ENCODE measurements at places on chromosomes 6 and 20.

DNA sequence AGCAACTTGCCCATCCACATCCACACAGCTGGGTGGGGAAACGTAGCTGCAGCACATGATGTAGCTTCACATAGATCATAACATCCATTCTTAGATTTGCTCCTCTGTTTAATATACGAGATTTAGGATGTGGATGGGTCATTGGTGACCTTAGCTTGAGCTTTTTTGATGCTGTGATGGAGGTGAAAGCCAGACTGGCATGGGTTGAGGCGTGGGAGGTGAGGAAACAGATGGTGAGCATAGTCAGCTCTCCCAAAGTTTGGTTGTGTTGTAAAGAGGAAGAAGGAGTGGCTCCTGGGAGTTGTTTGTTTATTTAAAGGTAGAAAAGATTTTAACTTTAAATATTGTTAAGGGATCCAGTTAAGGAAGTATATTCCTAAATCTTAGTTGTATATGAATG lies 5.3 kb downstream of the ARFGEF2 start:
- no peak for DNase-seq

DNA sequence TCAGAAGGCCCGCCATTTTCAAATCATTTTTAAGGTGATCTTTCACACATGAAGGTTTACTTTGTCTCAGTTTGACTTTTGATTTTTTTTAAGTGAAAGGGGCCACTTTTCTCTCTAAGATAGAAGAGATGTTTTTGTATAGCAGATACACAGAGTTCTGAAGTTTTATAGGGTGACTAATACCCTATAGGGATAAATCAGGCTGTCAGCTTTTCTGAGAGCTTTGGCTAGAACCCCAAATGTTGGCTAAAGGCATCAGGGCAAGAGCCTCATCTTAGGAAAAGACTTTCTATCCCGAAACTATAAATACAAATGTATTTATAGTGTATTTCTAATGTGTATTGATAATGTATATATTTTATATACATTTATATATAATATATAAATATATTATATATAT lies 181.4 kb downstream of the TBX18 start:
- no peak for DNase-seq

DNA sequence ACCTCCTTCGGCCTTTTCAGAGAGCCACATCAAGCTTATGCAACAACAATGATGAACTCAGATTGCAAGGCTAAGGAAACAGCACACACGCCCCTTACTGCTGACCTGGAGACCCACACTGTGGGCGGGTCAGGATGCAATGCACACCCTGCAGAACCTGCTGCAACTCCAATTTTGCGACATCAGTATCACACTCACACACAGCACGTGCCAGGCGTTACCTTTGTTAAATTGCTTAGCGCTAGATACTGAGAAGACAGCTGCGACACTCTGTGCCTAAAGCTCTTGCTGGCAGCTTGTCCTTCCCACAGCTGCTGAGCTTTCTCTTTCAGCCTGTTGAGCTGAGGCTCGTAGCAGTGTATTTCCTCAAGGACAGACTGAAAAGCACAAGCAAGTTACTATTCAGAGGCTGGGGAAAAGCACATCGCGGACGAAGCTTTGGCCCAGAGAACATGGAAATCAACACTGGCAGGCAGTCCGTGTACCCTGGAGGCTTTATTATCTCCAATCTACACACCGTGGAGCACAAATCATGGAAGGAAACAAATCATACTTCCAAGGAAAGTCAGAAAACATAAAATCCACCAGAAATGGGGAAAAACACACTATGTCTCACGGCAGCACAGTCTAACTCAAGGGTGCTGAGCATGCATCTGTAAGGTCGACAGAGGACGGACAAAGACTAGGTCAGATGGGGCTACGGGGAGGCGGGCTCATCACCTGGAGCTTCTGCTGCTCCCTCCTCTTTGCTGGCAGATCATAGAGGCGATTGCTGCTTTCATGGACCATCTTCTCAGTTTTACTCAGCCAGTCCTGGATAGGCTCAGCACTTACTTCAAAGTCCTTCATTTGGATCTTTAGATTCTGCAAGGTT lies 268.2 kb downstream of the SYNE1 start:
- no peak for DNase-seq

- no peak for DNase-seq
Observed at GRCh38 chr6:109076377-109076776, 18.3 kb downstream of the SESN1 start.

GRCh38 chr6:157284738-157285421 lies 38.4 kb downstream of the TMEM242 start:
- no peak for DNase-seq

GRCh38 chr6:64257586-64257985 lies 622.0 kb downstream of the PHF3 start:
- no peak for DNase-seq

GRCh38 chr20:38861071-38861401 lies 55.5 kb downstream of the PPP1R16B start:
- no peak for DNase-seq

- DNase-seq = peak; percentile 14
Observed at GRCh38 chr20:39661833-39662232, 699.7 kb downstream of the DHX35 start.

DNA sequence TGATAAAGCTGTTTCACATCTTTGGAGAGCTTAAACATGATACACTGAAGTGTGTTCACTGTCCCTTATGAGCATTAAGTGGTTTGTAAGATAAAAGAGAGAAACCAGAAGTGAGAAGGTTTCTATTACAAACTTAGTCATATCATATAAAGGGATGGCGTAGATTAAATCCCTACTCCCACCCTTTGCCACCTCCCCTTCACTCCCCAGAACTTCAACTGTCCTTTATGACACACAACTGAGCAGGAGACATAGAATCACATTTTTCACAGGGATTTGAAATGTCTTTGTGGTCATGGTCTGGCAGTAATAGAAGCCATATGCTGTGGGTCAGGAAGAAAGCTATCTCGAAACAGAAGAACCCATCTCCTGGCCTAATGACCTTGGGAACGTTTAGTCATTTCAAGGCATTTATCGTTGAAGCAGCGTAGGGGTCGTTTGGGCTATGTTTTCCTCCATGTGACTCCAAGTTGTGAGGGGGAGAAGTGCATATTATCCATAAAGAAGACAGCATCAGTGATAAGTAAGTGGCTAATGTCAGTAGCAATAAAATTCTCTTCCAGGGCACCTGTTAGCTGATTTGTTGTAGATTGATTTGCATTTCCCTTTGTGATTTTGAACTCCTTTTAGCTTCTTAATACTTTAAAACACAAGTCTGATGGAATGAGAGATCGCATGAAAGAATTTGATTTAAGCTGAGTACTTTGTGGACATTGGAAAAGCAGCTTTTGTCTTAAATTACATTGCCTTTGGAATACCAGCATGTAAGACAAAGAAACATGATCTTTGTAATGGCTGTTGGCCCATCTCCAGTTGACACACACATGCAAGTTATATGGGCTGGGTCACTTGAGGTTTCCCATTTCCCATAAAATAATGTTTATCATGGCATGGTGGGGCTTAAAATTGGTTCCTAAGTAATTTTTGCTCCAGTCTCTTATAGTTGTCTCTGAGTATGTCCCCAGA lies 501.5 kb upstream of the FLRT3 start:
- no peak for DNase-seq

DNA sequence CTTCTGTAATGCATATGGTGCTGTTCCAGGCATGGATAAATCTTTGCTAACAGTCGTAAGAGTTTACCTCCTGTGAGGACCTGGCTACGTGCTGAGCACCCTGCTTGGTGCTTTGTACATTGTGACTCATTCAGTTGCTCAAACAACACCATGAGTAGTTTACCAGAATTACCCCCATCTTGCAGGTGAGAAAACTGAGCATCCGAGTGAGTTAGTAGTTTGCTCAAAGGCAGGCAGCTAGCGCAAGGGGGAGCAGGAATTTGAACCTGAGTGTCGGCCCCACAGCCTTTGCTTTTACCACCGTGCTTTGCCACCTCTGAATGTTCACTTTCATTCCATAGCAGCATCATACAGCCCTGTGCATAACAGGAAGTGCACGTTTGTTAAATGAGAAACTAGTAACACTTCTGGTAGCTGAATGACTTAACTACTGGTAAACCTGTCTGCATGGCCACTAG lies 121.9 kb downstream of the MTHFD1L start:
- DNase-seq = no peak

- peak; percentile 90 for DNase-seq
Observed at GRCh38 chr20:49676581-49677291, 36.9 kb downstream of the B4GALT5 start.

DNA sequence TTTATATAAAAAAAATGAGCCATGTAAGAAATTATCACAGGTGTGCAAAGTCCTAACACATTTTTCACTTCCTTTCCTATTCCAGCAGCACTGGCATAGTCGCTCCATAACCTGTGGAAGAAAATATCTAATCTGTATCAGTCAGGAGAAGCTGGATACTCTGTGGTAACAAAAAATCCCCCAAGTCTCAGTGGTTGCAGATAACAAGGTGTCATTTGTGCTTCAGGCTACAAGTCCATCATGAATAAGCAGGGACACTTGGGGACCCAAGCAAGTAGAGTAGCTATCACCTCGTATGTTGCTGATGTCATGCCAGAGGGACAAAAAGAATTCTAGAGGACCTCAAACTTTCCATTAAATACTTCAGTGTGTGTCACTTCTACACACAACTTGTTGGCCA lies 30.3 kb upstream of the SERPINB1 start:
- no peak for DNase-seq

DNA sequence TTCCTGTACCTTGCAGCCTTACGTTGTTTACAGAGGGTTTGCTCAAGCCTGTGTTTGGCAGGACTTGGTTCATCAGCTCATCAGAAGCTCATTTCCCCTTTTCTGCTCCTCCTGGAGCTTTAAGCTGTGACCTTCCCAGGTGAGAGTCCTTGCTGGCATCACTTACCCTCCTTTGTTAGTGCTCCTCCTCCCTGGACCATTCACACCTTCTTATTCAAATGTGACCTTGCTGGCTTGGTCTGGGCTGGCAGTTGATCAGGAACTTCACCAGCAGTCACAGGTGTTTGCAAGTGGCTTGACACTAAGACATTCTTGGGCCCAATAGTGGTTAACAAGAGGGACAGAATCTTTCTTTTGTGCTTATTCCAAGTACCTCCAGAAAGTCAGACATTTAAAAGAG lies 148.8 kb downstream of the C6orf58 start:
- no peak for DNase-seq

GRCh38 chr6:14706378-14706929 lies 539.4 kb upstream of the JARID2 start:
- peak; percentile 94 for DNase-seq

DNA sequence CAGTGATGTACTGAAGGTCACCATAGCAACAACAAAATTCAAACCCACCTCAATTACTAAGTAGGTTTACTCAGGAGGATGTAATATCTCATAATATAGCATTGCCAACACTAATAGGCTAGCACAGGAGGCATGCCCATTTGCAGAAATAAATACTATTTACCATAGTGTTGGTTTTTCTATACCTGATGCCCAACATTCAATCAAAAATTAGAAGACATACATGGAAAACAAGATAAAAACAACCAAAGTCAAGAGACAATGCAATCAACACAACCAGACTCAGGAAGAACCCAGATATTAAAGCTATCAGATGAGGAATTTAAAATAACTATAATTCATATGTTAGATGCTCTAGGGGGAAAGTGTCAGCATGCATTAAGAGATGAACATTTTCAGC lies 14.3 kb upstream of the TXNDC5 start:
- no peak for DNase-seq

DNA sequence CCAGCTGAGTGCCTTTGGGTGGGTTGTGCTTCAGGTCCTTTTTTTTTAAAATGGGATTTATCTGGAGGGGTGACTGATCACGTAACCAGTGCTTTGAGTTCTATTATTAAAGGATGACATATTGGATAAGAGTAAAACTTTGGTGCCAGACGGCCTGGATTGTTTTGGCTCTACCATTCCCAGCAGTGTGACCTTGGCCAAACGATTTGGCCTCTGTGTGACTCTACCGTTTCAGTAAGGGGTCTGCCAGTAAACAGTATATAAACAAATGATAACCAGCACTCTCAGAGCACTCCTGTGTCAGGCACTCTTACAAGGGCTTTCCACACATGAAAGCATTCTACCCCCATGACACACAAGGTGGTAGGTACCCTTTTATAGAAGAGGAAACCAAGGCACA lies 8.7 kb downstream of the SCRT2 start:
- DNase-seq = no peak

GRCh38 chr20:36043892-36044515 lies 75.6 kb downstream of the CNBD2 start:
- no peak for DNase-seq

DNA sequence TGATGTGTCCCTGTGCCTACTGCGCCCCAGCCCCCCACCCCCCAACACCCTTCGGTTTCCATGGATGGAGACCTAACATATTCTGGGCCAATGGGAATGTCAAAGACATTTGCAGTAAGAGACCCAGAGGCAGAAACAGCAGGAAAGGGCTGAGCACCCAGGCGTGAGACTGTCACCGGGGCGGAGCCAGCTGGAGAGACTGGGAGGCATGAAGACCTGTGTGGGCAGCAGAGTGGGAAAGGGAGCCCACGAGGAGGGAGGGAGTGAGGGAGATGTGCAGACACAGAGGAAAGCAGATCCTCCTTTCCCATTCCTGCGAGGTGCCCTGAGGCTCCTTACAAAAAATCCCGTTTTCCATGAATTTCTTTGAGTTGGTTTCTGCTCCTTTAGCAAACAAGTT lies 150.2 kb downstream of the FOXC1 start:
- no peak for DNase-seq

- no peak for DNase-seq
Observed at GRCh38 chr6:169837529-169838250, 86.3 kb downstream of the ERMARD start.

DNA sequence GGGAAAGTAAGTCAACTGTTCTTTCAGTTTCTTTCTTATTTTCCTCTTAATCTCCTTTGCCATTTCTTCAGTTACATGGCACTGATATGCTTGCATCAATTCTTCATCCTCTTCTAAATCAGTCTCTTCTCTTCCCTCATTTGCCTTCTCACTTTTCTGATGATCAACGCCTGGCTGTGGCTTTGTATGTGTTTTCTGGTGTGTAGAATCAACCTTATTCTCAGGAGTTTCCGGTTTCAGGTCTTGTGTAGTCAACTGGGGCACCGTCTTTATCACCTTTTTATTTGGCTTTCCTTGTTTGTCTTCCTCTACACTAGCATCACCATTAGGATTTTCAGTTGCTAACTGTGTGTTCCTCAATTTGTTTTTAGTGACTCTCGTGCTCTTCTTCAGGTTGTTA lies 31.6 kb downstream of the AHI1 start:
- no peak for DNase-seq

DNA sequence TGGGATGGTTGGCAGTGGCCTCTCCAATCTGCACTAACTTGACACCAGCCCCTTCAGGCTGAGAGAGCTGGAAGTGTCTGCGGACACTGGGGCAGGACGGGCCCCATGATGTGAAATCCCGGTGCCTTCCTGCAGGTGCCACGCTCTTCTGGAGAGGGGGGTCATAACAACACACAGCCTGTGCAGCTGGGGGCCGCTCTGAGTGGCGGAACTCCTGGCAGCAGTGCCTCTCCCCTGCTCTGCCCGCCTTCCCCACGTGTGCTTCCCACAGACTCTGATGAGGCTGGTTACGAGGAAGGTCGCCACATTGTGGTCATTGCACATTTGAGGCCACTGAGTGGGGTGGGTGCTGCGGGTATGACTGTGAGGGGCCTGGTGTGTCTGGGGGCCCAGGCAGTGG lies 145.2 kb downstream of the DTNBP1 start:
- DNase-seq = no peak

GRCh38 chr6:25007269-25007699 lies 71.5 kb upstream of the RIPOR2 start:
- no peak for DNase-seq

- no peak for DNase-seq
Observed at GRCh38 chr20:13884803-13885202, 100.0 kb downstream of the NDUFAF5 start.

- no peak for DNase-seq
Observed at GRCh38 chr6:108274546-108274945, 13.7 kb upstream of the SNX3 start.

GRCh38 chr6:45445749-45446549 lies 68.2 kb upstream of the SUPT3H start:
- peak; percentile 99 for DNase-seq

Measured in HS-5 (cell line).